A172 (cell line): ENCODE measurements at places on chromosomes 7 and 10. TPM values are rescaled to one million over a fixed set of nuclear protein-coding genes. Genes with fewer than 3 reads are reported as not detected.

ZNF783 gene
- total RNA-seq, result 2.0 and 3.7 TPM in 2 replicates

CPN1 gene
- not detected in 2 replicates for total RNA-seq

PFKP gene
- total RNA-seq, result 233 and 244 TPM in 2 replicates

GRCh38 chr10:117938104-117938503 is 108.6 kb downstream of the RAB11FIP2 start:
- DNase-seq, result no peak

- no peak for DNase-seq
Measured at GRCh38 chr10:44298713-44299112, 86.2 kb downstream of the CXCL12 start.

STEAP4 gene
- total RNA-seq, result 0.29 TPM in 1 of 2 replicates, not detected in the other

DNA sequence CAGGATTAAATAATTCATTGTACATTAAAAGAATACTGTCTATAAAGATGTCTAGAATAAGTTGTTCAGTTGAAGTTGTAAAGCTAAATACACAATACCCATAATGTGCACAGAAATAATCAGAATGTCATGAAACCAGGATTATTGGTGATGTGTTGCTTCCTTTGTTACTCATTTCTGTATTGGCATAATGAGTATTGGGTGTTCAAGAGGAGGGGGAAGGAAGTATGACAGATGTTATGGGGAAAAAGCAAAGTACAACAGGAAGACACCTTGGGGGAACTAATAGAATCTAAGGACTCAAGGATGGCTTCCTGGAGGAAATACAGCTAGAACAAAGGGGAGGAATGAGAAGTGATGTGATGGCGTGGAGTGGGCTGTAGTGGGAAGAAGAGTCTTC is 15.0 kb downstream of the ANKRD1 start:
- no peak for DNase-seq

DNA sequence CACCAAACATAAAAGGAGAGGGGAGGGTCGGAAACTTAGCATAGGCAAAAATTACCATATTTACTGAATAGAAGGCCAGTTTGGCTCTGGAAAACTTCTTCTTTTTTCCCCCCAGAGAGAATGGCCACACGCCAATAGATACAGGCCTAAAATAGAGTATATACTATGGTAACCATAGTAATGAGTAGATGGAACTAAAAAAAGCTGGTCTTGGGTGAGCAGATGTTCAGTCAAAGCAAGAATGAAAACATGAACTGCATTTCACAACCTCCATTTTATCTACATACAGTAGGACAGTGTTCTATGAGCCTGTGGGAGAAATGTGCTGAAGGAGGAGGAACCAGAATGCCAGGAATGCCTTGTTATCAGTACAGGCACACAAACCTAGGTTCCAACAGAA is 141.7 kb upstream of the SEMA3A start:
- no peak for DNase-seq

- no peak for DNase-seq
Measured at GRCh38 chr10:100655760-100656421, 89.5 kb upstream of the PAX2 start.

DNA sequence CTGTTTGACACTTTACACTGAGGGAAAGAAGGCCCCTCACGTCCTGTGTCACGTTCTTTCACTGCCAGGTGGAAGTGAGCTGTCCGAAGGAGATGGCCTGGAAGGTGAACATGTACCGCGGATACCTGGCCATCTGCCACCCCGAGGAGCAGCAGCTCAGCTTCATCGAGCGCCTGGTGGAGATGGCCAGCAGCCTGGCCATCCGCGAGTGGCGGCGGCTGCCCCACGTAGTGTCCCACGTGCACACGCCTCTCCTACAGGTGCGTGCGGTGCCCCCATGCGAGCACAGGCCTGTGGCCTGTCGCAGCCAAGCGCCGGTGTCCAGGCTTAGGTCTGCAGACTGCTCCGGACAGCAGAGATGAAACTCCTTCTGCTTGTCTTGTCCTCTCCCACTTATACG is 103.4 kb downstream of the TRRAP start:
- DNase-seq, result no peak

- no peak for DNase-seq
Measured at GRCh38 chr7:69090936-69091335, 507.3 kb upstream of the AUTS2 start.

UCN3 gene
- total RNA-seq, result not detected in 2 replicates

DNA sequence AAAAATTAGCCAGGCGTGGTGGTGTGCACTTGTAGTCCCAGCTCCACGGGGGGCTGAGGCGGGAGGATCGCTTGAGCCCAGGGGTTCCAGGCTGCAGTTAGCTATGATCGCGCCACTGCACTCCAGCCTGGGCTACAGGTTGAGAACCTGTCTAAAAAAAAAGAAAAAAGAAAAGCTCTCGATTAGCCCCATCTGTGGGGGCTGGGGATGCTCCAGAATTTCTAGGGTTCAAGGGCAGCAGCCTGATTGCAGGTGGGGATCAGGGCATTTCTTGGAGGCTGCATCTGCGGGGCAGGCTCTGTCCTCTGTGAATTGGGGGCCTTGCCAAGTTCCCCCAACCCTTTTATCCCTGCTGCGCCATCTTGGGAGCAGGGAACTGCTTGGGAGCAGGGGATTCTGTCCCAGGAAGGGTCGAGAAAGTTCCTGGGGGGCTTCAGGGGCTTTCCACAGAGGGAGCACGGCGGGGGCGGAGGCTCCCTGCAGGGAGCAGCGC is 651 bp upstream of the ARPC1A start:
- no peak for DNase-seq

DNA sequence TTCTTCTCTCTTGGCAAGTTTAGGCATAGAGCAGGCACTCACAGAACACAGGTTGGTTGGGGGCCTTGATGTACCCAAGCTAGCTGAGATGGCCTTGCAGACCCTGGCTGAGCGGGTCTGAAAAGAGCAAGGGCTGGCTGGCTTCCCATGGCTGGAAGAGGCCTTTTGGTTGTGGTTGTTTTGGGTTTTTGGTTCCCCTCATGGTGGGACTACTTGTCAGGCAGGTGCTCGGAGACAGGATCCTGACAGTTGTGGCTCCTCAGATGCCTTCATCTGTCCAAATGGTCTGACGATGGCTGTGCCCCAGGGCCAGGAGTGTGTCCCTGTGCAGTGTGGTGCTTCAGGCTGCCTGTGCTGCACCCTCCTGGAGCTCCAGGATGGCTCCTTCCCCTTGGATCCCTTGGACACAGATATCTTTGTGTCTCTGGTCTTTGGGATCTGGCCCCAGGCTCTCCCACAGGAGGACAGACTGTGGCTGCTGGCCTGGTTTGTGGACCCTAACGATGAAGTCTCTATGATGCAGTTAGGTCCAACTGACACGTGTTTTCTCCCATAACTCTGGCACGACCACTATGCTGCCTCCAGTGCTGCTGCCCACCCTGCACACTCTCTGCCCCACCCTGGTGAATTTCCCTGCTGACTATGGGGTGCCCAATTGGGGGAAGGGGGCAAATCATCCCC is 321.5 kb upstream of the ZNF32 start:
- no peak for DNase-seq

DNA sequence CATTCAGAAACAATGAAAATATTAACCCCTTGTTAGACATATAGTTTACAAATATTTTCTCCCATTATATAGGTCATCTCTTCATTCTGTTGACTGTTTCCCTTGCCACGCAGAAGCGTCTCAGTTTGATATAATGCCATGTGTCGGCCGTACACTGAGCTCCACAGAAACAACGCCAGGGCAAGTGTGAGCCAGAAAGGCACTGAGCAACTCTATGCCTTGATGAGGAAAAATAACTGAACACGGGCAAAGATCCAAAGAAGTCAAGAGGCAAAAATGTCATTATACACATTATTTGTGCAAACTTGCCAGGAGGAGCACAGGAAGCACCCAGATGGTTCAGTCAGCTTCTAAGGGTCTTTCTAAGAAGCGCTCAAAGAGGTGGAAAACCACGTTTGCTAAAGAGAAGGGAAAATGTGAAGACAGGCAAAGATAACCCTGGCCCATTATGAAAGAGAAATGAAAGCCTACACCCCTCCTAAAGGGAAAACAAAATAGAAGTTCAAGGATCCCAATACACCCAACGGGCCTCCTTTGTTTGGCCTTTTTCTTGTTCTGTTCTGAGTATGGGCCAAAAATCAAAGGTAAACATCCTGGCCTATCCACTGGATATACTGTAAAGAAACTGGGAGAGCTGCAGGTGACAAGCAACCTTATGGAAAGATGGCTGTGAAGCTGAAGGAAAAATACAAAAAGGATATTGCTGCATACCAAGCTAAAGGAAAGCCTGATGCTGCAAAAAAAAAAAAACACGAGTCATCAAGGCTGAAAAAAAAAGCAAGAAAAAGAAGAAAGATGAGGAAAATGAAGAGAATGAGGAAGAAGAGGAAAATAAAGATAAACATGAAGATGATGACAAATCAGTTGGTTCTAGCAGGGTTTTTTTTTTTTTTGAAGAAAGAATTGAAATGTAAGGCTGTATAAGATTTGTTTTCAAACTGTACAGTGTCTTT is 15.5 kb downstream of the ARHGAP12 start:
- DNase-seq, result no peak

GRCh38 chr10:106535304-106535953 is 629.1 kb downstream of the SORCS1 start:
- DNase-seq, result no peak

GRCh38 chr10:102540023-102540422 is 36.3 kb downstream of the SUFU start:
- DNase-seq, result no peak

DNA sequence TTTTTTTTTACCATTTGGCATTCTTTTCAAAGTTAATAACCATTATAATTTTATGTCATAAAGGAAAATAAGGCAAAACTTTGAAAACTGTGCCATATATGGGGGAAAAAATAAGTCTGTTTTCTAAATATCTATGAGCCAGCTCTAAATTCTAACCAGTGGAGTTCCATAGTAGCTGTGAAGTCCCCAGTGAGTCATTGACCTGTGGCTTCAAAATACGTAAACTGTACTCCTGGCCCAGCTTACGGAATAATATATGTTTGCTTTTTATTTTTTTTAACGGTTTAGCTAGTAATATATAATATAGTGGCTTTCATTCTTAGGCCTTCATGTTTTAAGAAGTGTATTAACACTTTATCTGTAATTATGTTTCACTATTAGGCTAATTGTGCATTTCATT is 20.5 kb downstream of the ZRANB1 start:
- DNase-seq, result no peak

DNA sequence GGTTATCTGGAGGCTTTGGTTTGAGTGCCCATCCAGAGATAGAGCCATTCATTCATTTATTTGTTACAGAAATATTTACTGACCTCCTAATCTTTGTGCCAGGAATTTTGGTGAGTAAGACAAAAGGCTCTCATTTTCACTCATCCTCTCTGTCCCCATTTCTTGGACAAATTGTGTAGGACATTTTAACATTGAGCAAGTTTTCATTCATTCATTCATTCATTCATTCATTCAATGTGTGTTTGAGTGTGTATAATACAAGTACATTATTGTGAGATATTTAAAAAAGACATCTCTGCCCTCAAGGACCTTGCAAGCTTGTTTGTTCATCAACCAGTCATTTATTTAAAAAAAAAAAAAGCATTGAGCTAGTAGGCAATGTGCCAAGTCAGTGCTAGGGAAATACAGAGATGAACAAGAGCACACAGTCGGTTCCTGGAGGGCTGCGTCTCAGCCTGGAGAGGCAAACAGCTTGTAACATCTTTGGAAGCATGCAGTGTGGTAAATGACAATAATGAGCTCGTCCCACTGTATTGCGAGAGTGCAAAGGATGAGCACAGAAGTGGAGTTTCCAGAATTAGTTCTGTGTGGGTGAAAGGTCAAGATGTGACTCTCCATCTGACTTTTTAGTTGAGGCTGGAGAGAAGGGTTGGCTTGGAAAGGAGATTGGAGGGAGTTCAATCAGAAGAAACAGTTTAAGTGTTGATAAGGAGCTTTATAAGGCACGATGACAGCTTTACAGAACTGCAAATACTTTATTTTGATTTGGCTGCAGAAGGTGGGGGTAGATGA is 50.5 kb upstream of the HBP1 start:
- DNase-seq, result no peak

DNA sequence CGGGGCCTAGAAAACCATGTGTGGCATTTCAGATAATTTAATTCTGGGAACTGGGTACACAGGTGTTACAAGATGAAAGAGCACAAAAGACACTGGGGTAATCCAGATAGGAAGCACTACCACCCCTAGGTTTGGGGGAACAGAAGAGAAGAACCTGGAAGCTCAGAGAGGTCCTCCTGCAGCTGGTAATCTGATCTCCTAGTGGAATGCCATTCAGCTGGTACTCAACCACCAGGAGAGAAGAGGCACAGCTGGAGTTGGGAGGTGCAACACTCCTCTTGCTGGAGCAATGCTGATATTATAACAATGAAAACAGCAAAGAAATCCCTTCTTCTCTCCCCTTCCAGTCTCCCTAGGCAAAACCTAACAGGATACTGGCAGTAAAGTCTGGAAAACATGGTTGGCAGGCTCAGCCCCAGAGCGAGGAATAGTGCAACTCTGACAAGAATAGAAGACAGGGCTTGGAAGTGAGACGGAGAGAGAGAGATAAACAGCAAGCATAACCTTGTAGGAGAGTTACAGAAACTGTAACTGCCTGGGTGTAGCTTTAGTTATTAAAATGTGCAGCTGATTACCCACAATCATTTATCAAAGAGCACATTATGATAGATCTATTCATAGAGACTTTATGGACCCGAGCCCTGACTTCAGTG is 35.0 kb downstream of the NRF1 start:
- DNase-seq, result no peak

OR2A5 gene
- not detected in 2 replicates for total RNA-seq

DNA sequence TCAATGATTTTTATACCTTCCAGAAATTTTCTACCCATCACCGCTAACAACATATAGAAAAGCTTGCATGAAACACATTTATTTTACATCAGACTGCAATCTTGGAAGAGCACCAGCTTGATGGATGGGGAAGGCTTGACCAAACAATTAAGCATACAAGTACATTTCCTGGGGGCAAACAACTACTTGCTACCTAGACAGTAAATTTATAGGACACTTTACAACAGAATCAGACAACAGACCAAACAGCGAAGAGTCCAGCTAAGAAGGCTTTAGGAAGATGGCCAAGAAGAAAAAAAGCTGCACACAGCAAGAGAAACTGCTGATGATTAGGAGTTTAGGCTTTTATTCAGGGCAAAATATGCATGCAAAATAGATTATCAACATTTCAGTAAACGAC is 8.0 kb downstream of the AASS start:
- no peak for DNase-seq

GRCh38 chr7:145105561-145105960 is 269.7 kb upstream of the TPK1 start:
- no peak for DNase-seq

- no peak for DNase-seq
Measured at GRCh38 chr10:93272884-93273675, 199.4 kb downstream of the CYP26A1 start.

MORN4 gene
- total RNA-seq, result 6.2 and 10.0 TPM in 2 replicates

- DNase-seq, result no peak
Measured at GRCh38 chr7:139627831-139628230, 104.3 kb downstream of the CLEC2L start.

DNA sequence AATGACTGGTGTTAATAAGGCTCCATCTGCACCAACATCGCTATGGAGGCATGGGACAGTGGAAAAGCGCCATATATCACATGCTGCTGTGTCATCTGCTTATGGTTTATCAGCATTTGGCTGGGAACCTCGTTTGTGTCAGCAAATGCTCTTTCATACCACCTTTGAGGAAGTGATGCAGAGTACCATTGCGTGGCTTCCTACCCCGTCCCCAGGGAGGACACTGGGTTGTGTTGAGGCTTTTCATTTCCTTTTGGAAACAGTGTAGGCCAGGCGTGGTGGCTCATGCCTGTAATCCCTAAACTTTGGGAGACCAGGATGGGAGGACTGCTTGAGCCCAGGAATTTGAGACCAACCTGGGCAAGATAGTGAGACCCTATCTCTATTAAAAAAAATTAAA is 6.8 kb downstream of the TACR2 start:
- DNase-seq, result no peak

- DNase-seq, result peak; percentile 37
Measured at GRCh38 chr10:86229376-86229775, 137.2 kb downstream of the GRID1 start.

GRCh38 chr7:28862595-28863272 is 95.4 kb downstream of the TRIL start:
- DNase-seq, result no peak
